ENCODE measurements at places on chromosomes 11 and 22. TPM values are rescaled to one million over a fixed set of nuclear protein-coding genes. Genes with fewer than 3 reads are reported as not detected.

DNA sequence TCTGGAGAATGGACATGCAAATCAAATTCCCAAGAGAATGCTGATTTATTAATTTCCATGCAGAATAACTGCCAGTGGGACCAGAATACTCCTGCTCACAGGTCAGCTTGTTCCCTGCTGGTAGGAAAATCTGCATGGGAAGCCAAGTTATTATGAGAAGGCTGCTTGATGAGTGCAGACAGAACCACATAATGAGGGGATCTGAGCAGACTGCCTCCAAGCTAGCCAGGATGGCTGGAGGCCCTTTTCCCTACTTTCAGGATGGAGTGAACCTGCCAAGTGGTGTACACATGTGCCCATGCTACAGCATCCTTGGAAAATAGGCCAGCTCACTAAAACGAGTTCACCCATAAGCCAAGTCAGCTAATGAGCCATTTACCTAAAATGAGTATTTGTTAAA lies 55.2 kb upstream of the ZBED5 start:
- no peak for DNase-seq

DNA sequence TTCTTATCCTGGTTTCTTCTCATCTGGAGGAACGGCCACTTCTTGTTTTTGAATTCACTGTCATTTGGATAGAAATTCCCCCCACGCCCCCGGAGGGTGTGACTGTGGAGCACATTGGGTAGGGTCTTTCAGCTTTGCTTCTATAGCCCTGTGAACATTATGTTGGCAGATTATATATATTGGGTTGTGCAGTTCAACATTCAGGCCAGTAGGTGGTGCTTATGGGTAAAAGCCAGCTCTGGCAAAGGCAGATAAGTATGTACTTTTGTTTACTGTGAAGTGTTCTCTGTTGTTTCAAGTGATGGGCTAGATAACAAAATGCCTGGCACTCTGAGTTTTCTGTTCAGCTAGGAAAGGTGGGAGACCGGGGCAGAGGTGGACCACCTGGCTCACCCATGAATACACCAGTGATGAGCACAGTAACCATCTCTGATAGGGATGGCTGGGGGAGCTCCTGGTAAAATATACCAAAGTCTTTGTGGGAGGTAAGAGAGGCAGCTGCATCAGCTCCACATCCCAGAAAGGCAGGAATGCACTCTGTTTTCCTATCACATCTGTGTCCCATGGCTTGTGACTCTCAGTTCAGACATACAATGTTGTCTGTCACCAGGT lies 1348.2 kb upstream of the RAG2 start:
- DNase-seq = peak; percentile 19

DNA sequence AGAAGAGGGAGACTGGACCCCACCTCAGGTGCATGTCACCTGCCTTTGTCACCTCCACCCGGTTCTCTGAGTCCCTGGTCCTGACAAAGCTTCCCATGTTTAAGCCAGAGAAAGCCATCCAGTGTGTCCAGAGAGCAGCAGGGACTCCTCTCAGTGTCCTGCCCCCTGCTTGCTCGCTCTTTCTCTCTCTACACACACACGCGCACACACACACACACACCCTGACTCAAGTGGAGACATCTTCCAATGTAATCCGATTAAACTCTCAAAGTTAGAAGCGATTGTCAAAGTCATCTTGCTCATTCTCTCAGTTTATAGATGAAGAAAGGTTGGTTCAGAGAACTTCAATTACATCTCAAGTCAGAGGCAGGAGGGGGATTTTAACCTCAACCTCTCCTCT lies 19.7 kb upstream of the PHF21B start:
- DNase-seq = no peak

DNA sequence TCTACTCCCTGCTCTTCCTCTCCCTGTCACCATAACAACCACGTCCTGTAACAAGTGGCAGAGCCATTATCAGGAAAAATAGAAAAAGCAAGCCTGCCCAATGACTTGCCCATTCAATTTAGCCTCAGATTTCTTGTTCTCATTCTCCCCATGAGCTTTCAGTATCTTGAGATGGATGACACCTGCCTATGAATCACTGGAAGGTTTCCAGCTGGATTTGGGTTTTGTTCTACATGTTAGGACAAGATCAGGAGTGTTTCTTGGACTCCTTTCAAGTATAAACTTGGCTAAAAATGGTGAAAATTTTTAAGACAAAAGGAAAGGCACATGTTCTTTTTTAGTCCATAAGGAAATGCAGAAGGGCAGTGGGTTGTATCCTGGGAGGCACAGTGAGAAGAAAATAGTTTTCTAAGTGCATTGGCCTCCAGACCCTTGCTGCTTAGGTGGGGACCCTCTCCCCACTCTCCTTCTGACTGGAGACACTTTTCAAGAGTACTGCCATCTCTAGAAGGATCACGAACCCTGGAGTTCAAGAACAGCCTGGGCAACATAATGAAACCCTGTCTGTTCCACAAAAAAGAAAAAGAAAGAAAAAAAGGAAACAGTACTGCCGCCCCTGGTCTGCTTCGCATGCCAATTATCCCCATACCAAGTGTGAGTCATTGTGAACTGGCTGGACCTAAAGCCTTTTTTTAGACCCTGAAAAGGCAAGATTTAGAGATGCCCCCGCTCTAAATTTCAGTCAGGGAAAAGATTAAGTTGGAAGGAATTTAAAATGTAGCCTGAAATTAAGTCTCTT lies 51.0 kb downstream of the MTNR1B start:
- DNase-seq = peak; percentile 87

DNA sequence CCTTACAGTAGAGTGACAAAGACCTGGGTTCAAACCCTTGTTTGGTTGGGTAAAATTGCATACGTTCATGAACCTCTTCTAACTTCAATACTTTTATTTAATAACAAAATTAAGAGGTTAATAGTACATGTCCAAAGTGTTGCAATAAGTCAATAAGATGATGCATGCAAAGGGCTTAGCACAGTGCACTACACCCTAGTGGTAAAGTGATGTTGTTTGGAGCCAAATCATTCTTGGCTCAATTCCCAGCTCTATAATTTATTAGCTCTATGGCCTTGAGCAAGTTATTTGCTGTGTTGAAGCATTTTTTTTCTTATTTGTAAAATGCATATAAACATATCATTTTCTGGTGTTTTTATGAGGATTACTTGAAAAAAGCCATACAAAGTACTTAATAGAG lies 945.3 kb downstream of the LRRC4C start:
- DNase-seq = no peak

DNA sequence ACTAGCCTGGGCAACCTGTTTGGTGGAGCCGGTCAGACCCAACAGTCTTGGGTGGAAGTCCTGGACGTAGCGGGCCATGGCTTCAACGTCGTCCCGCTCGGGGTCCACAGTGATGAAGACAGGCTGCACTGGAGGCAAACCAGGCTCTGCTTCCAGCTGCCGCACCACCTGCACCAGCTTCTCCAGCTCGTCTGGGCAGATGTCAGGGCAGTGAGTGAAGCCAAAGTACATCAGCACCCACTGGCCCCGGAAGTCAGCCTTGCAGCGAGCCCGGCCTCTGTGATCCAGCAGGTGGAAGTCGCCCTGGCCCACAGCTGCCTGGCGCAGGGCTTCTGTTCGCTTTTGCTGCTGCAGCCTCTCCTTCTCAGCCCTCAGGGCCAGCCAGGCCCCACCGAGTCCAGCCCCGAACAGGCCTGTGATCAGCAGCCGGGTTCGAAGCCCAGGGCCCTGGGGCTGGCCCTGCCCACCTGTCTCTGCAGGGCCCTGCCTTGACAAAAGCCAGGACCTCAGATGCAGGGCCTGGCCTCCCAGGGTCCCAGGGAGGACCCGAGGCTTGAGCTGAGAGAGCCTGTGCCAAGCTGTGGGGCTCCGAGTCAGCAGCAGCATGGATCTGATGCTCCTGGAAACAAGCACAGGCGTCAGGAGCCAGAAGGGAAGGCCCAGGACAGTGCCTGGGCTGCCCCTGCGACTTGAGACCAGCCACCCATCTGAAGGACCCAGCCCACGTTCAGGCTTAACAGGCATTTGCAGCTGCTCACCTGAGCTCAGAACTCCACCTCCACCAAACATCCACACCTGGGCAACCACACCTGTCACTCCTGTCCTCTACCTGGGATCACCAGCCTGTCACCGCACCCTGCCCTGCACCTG lies 1.4 kb downstream of the SCO2 start:
- DNase-seq = no peak

DNA sequence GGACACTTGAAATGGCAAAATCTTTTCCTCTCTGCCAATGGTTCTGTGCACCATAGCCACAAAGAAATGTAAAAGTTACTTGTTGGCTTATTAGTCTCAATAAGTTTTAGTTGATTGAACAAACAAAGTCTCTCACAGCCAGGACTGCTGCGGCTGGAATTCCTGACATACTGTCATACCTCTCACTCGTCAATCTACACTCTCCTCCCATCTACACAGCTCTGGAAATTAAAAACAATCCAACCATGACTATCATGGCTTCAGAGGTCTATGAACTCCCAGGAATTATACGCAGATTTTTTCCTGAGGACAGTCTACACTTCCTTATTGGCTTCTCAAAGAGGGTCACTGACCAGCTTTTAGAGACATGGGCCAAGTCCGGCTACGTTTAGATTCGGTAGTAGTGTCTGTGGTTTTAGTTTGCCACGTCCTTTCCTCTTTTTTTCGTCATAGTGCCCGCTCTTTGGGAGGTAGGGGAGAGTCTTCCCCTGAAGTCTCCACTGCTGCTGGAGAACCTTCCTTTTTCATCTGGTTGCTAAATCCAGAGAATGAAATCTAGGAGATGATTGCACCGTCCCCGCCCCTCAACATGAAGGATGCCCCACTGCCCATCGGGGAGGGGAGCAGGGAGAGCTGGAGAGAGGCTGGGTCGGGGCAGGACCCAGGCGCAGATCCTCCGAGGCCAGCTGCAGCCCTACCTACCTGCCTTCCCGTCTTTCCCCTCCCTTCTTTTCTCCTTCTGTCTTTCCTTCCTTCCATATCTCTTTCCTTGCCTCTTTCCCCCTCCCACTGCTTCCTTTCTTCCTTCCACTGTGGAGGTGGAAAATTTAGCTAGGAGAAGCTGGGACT lies 1.0 kb upstream of the PLEKHB1 start:
- no peak for DNase-seq

DNA sequence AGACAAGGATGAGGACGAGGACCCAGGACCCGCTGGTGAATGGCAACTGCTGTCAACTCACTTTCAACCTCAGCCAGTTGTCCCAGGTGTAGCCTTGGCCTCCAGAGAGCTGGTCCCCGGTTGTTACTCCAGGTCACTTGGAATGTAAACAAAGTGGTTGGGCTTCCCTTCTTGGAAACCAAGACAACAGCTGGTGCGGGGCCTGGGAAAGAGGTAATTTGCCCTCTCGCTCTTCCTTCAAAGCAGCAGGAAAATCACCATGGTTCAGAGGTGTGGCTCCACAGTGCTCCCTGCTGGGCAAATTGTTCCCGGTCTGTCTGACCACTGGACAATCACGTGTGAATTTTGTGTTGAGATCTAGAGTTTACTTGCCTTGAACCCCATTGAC lies 15.0 kb downstream of the SLC1A2 start:
- DNase-seq = peak; percentile 68

Gene TRPC6
- total RNA-seq = not detected

Gene ARL2
- 102 TPM for total RNA-seq

Gene APLNR
- total RNA-seq = 0.11 TPM

Gene C11orf91
- total RNA-seq = 1.1 TPM

Gene CPSF7
- 38.9 TPM for total RNA-seq

Gene OR6A2
- not detected for total RNA-seq

Gene WT1
- total RNA-seq = 0.96 TPM
